ENCODE measurements at places on chromosomes 4 and X.

- DNase-seq, result no peak
Observed at GRCh38 chr4:143575331-143575730, 61.8 kb downstream of the SMARCA5 start.

GRCh38 chr4:175407926-175408325, 404.1 kb downstream of the GPM6A start:
- DNase-seq, result no peak

DNA sequence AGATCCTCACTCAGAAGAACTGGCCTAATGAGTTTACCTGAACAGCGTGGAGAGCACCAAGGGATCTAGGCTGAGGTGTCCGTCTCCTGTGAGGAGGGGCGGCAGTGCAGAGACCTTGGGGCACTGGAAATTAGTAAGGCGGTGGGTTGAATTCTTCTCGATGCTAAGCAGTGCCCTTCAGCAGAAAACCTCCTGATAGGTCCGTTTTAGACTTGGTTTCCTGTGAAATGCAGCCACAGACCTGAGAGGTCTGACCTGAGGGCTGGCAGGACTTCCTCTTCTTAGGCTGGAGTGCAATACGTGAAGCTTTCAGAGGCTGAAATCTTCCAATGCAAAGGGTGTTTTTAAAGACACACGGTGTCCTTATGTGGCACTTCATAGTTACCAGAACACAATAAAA, at the start of gene CLNK:
CLNK (minus strand) TSS at position 138 of the 400 bp plus-strand sequence. CDS start 16,899 bp downstream, outside the sequence.
- no peak for DNase-seq

GRCh38 chr4:143344774-143345173, 8.1 kb downstream of the GAB1 start:
- no peak for DNase-seq

- DNase-seq, result no peak
Observed at GRCh38 chr4:39278476-39278875, 87.7 kb downstream of the RFC1 start.

GRCh38 chrX:48938721-48939425, 18.5 kb downstream of the OTUD5 start:
- DNase-seq, result peak; percentile 35

DNA sequence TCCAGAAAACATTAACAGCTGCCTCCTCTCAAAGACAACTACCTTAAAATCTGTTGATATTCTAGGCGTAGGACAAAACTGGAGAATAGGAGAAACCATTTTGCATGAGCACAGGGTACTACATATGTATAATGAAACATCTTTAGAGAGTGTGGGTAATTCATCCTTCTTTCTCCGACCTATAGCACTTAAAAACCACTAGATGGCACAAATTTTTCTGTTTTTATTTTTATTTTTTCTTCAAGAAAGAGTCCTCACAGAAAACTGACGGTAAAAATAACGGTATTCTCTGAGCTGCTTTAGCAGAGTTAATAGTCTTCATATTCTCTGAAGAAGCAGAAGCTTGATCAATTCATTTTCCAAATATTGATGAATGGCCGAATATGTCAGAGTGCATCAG, 14.6 kb downstream of the SMIM31 start:
- no peak for DNase-seq

GRCh38 chr4:20378181-20378580, 126.5 kb downstream of the SLIT2 start:
- no peak for DNase-seq

- DNase-seq, result no peak
Observed at GRCh38 chr4:14303856-14304255, 676.3 kb upstream of the BOD1L1 start.

DNA sequence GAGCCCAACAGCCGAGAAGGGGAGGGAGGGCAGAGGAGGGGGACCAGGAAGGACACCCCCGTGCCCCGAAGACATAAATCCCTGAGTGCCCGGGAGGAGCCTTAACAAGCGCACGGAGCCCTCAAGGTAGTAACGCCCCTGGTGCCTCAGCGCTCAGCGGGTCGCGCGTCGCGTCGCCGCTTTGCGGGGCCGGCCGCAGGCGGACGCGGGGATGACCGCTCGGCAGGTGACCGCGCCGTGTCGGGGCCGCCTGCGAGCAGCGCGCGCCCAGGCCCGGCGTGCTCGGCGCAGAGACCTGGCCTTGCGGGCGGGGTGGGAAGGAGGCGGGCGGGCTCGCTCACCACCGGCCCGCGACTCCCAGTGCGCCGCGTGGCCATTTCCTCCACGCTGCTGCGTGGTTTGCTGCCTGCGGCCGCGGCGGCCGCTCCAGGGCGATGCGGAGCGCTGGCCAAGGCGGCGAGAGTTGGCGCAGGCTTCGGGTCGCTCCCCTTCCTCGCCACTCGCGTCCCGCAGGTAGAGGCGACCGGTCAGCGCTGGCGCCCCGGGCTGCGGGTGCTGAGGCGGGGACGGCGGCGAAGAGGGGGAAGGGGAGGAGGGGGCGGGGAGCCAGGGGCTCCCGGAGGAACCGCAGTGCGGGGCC, 632 bp downstream of the CCSER1 start:
- no peak for DNase-seq

GRCh38 chr4:100286636-100287035, 96.4 kb upstream of the DDIT4L start:
- DNase-seq, result no peak

- DNase-seq, result no peak
Observed at GRCh38 chr4:105548483-105548882, 3.9 kb upstream of the ARHGEF38 start.

DNA sequence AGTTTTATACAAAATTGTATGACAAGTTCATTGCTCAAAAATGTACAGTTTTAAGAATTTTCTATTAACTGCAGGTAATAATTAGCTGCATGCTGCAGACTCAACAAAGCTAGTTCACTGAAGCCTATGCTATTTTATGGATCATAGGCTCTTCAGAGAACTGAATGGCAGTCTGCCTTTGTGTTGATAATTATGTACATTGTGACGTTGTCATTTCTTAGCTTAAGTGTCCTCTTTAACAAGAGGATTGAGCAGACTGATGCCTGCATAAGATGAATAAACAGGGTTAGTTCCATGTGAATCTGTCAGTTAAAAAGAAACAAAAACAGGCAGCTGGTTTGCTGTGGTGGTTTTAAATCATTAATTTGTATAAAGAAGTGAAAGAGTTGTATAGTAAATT, 131.0 kb downstream of the TET2 start:
- DNase-seq, result no peak

DNA sequence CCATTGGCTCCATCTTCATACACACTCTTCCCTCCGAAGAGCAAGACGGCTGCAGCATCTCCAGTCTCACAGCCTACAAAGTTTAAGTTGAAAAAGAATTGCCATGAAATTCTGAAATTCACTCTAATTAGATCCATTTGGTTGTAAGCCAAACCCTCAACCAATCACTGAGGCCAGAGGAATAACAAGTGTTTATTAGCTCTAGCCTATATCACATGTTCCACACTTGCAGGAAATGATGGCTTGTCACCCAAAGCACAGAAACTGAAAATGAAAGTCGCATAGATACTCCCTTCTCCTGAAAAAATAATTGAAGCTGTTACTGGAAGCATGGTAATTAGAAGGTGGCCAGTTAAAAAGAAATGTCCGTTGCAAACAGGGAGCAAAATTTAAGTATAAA, 1071.8 kb downstream of the CCSER1 start:
- DNase-seq, result no peak

- no peak for DNase-seq
Observed at GRCh38 chrX:107574711-107575110, 53.6 kb upstream of the PRPS1 start.

DNA sequence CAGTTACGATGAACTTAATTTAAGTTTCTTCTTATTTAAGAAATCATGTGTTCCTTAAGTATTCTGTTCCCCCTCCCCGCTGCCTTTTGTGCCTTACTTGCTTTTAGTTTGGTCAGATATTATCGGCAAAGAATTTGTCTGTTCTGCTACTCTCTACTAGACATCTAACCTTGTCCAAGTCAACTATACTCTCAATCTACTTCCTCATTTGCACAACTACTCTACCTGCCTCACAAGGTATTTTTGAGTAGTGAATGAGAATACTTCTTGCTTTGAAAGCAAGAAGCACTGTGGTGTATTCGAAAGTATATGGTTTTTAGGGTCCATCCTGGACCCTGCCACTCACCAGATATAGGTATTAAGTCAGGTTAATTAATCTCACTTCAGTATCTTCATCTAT, 8.0 kb upstream of the KLHL5 start:
- DNase-seq, result no peak

- no peak for DNase-seq
Observed at GRCh38 chr4:147863111-147863747, 131.3 kb downstream of the ARHGAP10 start.

DNA sequence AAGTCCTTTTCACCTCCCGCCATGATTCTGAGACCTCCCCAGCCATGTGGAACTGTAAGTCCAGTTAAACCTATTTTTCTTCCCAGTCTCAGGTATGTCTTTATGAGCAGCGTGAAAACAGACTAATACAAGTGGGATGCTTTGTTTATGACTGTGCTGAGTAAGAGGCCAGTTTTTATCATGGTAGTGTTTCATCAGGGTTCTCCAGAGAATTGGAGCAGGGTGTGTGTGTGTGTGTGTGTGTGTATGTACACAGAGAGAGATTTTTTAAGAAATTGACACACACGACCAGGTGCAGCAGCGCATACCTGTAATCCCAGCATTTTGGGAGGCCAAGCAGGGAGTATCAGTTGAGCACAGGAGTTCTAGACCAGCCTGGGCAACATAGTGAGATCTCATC, 34.6 kb upstream of the SLC2A9 start:
- no peak for DNase-seq

DNA sequence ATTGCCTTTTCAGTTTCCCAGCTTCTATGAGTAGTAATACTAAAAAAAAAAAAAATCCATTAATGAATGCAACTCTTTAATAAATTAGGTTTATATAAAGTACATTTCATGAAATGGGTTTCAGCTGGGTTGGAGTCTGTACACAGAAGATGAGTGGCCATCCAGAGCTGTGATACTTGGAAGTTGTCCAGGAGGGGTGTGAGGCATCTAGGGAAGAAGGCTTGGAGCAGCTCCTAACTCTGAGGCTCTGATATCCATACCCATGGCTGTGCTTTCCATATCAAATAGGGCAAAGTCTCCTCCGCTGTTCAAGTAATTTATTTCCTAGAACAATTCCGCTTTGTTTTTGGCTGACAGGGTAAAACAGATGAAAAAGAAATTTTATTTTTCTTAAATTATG, 423.3 kb upstream of the TENM3 start:
- DNase-seq, result no peak

GRCh38 chr4:166386491-166387360, 513.7 kb downstream of the TLL1 start:
- DNase-seq, result no peak

- no peak for DNase-seq
Observed at GRCh38 chr4:98728871-98729270, 70.5 kb upstream of the TSPAN5 start.

DNA sequence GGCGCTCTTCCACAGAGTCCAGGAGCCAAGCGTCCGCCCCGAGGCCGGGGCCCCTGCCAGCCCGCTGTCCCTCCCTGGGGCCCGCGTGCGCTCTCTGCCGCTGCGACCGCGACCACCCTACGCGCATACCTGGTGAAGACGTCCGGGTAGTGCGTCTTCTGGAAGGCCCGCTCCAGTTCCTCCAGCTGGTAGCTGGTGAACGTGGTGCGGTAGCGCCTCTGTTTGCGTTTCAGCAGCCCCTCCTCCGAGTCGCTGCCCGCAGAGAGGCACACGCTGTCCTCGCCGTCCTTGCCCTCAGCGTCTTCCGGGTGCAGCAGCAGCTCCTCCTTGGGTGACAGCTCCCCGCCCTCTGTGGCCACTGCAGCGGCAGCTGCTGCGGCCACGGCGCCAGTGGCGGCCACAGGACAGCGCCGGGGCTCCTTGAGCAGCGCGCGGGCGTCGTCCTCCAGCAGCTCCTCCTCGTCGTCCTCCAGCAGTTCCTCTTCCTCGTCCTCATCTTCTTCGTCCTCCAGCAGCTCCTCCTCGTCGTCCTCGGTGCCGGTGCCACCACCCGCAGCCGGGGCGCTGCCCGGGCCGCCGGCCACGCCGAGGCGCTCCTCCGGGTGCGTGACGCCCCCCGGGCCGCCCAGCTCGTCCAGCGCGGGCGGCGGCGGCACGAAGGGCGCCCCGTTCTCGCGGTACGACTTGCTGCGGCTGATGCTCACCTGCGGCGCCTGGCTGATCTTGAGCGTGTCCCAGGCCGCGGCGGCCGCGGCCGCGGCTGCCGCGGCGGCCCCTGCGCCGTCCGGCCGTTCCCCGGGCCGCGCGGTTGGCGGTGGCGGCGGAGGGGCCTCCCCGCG, 2.8 kb downstream of the ARX start:
- DNase-seq, result no peak

- DNase-seq, result no peak
Observed at GRCh38 chrX:43682726-43683125, 26.6 kb downstream of the MAOA start.

GRCh38 chr4:7264694-7265093, 72.4 kb downstream of the SORCS2 start:
- no peak for DNase-seq

DNA sequence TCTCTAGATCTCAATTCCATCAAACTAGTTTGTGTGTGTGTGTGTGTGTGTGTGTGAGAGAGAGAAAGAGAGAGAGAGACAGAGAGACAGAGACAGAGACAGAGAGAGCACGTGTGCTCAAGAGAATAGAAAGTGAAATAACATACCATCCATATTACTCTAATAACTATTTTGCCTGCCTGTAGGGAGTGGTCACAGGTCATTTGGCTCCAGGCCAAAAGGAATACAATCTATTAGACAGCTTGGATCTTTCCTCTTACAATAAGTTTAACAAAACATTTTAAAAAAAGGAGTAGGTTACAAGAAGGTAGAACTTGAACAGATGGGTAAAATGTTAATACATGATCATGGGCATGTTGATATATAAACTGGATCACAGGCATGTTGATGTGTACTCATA, 76.2 kb downstream of the COL4A6 start:
- DNase-seq, result no peak

DNA sequence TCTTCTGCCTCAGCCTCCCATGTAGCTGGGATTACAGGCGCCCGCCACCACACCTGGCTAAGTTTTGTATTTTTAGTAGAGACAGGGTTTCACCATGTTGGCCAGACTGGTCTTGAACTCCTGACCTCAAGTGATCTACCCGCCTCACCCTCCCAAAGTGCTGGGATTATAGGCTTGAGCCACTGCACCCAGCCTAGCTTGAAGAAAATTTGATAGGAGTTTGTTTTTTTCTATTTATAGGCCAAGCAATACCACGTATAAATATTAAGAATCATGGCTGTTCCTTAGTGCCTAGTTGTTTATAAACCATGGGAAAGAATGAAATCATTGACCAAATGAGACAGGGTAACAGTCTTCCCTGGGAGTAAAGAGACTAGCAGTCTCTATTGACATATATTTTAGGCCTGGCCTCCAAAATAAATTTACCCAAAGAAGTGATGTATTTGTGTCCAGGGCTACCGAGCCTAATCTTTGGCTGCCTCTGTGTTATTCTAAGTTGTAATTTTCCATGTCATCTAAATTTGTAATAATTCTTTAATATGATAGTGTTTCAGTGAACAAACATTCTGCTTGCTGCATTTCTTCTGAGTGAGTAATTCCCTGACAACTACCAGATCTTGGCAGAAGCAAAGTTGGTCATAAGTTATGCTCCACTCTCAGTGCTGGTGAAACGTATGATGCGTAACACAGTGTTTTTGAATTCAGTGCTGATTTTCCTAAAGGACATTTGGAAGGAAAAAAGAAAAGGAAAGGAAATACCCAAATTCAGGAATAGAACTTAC, 10.3 kb downstream of the PKD2 start:
- DNase-seq, result no peak

- no peak for DNase-seq
Observed at GRCh38 chr4:136687118-136687517, 845.2 kb downstream of the PCDH18 start.

GRCh38 chrX:68511255-68511654, 12.4 kb downstream of the YIPF6 start:
- DNase-seq, result no peak

GRCh38 chrX:44003975-44004374, 30.8 kb upstream of the NDP start:
- DNase-seq, result no peak

GRCh38 chrX:135302269-135302873, 6.9 kb upstream of the ETDC start:
- no peak for DNase-seq
